Tongue (tissue), 3 donors: ENCODE measurements at places on chromosomes 7 and 10. TPM values are rescaled to one million over a fixed set of nuclear protein-coding genes. Genes with fewer than 3 reads are reported as not detected.

The TEX47 gene
- not detected for total RNA-seq

The UCMA gene
- not detected for total RNA-seq

The WNT16 gene
- total RNA-seq, result 2.8 TPM

The ADARB2 gene
- total RNA-seq, result 0.10 TPM

The SEMA3C gene
- total RNA-seq, result 212 TPM

The COL28A1 gene
- 8.1 TPM for total RNA-seq

The PTN gene
- 85.1 TPM for total RNA-seq

The TACC2 gene
- total RNA-seq, result 128 TPM

The MYL10 gene
- total RNA-seq, result 20.9 TPM

The TAC1 gene
- 0.82 TPM for total RNA-seq

The SAMD9L gene
- 11.8 TPM for total RNA-seq

The LIPJ gene
- 0.21 TPM for total RNA-seq

The TACR2 gene
- total RNA-seq, result not detected

The PRPS1L1 gene
- not detected for total RNA-seq

The GPR22 gene
- total RNA-seq, result not detected

The JAKMIP3 gene
- total RNA-seq, result 1.0 TPM

The FXYD4 gene
- not detected for total RNA-seq

The COL26A1 gene
- total RNA-seq, result 1.6 TPM

The UNCX gene
- total RNA-seq, result not detected

The GATAD1 gene
- total RNA-seq, result 33.4 TPM

The MYH16 gene
- not detected for total RNA-seq

The CYP3A5 gene
- total RNA-seq, result 38.5 TPM

The SLC18A3 gene
- 0.31 TPM for total RNA-seq

The CDNF gene
- 4.8 TPM for total RNA-seq

The FBXO24 gene
- 1.2 TPM for total RNA-seq

The DKK1 gene
- total RNA-seq, result 0.51 TPM

The HSPA12A gene
- 9.3 TPM for total RNA-seq

The CARD11 gene
- total RNA-seq, result 1.4 TPM

The TMEM26 gene
- total RNA-seq, result 7.4 TPM

The SLC39A12 gene
- total RNA-seq, result not detected

The NUP42 gene
- total RNA-seq, result 44.5 TPM

The CPVL gene
- 11.7 TPM for total RNA-seq

The SFRP5 gene
- 6.9 TPM for total RNA-seq

The PDE6C gene
- not detected for total RNA-seq

The GPR85 gene
- total RNA-seq, result 1.2 TPM

The SFRP4 gene
- total RNA-seq, result 49.5 TPM
